ENCODE measurements at places on chromosomes 4 and X.

- no peak for DNase-seq
Measured at GRCh38 chr4:9970399-9971011, 50.8 kb downstream of the SLC2A9 start.

- DNase-seq = no peak
Measured at GRCh38 chr4:167897116-167897515, 195.2 kb upstream of the ANXA10 start.

- no peak for DNase-seq
Measured at GRCh38 chr4:61223385-61223784, 23.3 kb downstream of the ADGRL3 start.

DNA sequence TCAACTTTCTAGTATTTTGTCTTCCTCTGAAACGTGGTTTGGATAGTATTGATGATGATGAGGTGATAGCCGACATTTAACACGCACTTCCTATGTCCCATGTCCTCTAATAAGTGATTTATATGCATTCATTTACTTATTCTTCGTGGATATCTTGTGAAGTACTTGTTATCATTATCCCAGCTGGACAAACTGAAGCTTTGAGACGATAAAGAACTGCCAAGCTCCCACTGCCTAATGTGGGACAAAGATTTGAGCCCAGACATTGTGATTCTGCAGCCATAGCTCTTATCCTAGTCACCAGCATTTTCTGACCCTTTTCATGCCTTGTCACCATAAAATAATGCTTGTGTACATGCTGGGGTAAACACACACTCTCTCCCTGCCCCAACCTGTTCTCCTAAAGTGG is 92.5 kb downstream of the RAPGEF2 start:
- no peak for DNase-seq

GRCh38 chrX:46630141-46630540 is 56.6 kb downstream of the CHST7 start:
- no peak for DNase-seq

DNA sequence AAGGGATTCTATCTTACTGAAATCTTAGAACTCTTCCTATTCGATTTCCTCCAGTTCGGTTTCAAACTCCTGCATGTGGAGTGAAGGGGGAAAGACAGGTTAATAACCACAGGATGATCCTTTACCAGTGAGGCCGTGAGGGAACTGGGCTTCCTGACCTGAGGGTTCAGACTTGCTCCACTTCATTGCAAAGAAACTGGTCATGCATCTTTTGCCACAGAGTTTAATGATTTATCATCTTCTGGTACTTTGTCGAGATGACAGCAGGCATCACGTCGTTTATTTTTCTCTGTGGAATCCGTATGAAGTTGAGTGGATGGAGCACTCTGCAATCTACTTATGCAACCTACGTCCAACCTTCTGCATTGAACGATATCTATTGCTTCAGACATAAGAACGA is 145.9 kb upstream of the NLGN4X start:
- DNase-seq = no peak

DNA sequence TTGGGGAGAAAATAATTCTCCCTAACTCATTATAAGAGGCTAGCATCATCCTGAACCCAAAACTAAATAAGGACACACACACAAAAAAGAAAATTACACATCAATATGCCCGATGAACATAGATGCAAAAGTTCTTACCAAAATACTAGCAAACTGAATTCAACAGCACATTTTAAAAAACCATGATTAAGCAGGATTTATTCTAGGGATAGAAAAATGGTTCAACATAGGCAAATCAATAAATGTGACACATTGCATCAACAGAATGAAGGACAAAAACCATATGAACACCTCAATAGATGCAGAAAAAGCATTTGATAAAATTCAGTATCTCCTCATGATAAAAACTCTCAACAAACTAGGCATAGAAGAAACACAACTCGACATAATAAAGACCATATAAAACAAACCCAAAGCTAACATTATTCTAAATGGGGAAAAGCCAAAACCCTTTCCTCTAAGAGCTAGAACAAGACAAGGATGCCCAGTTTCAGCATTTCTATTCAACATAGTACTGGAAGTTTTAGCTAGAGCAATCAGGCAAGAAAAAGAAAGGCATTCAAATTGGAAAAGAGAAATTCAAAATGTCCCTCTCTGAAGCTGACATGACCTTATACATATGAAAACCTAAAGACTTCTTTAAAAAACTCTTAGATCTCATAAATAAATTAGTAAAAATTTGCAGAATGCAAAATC is 200.9 kb downstream of the NKX6-1 start:
- DNase-seq = no peak

DNA sequence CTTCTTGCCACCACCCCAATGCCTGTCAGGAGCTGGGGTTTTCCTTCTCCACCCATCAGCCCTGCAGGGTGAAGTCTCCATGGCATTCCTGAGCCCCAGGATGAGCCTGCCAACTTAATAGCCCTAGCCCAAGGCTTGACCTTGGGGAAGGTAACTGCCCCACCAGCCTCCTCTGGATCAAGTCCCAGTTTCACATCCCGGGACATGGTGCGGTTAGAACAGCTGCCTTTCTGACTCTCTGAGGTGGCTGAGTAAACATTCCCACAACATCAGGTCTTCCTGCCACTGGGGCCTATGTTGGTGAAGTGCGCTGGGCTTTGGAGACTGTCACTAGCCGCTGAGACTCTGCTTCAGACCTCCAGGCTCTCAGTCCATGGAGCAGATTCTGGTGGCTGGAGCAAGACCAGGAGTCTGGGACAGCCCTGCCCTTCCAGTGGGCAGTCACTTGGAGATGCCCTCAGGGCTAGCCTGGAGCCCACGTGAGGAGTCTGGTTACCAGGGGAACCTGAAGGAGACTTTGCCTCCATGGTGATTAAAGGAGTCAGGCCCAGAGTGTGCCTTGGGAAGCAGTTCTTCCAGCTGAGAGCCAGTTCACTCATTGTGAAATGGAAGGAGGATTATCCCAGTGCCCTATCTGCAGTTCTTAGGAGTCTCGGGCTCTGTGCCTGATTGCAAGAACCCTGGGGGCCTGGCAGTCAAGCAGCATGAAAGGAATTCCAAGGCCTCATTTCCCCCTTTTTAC is 56.8 kb downstream of the SMIM20 start:
- no peak for DNase-seq

GRCh38 chr4:3249711-3250437 is 915 bp downstream of the MSANTD1 start:
- no peak for DNase-seq

GRCh38 chr4:108991551-108992328 is 228.9 kb upstream of the ETNPPL start:
- DNase-seq = no peak

DNA sequence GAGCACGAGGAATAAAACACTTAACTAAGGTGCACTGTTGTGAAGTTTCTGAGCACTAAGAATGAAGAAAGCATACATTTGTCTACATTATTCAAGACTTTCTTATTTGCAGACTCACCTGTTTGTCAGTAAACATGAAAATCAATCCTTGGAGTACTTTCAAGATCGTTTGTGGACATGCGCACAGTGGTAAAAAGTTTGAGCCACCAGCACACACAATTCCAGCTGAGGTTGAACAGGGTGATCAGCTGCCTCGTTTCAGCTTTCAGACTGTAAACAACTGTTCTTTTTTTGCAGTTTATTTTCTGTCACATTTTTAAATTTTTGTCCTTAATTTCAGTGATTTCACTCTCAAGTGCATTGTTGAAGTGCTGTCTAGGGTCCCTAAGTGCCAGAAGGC is 143.8 kb upstream of the VCX2 start:
- no peak for DNase-seq

DNA sequence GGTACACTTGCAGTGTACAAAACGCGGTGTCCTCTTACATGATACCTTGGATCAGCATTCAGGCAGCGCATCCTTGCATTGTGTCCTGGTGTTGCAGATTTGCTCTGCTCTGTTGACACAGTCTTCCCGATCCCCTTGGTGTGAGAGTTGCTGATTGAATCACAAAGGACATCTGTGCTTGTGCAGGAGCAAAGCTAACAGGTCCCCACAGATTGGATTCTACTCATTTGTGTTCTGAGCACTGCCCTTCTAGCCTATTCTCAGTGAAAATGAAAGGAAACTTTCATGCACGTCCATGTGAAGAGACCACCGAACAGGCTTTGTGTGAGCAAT is 171.4 kb downstream of the FRMPD4 start:
- DNase-seq = no peak

DNA sequence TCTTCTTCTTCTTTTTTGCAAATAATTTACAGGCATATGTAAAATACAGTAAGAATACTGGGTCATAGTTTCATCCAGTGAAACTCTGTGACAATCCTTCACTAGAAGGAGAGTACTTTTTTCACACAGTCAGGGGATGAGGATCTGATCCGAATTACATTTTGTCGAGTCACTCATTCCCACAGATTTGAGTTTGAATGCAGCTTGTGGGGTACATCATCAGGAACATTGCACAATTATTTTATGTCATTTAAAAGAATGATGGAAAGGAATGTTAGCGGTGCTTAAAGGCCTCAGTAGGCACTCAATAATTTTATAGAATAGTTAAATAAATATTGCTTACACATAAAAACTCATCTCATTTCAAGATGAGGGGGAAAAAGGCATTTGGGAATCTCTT is 88.6 kb downstream of the CHRNA9 start:
- DNase-seq = no peak

GRCh38 chr4:107120661-107121060 is 84.5 kb upstream of the DKK2 start:
- no peak for DNase-seq

- peak; percentile 1 for DNase-seq
Measured at GRCh38 chrX:54182194-54182863, 725 bp downstream of the FAM120C start.

DNA sequence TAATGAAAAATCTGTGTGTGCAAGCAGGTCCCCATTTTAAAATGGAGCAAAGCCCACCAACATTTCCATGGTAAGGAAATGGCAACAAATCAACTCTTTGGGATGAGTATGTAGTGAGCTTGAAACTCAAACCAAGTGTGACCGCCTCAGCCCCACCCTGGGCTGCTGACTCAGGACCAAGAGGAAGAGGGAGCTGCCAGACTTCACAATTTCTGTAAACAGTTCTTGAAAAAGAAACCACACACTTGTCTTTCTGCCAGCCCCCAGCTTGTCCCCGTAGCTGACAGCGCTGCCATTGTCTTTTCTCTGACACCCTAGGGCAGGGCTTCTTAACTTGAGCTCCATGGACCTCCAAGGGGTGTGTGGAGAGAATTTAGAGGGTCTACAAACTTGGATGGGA is 10.3 kb downstream of the RTL5 start:
- DNase-seq = no peak

DNA sequence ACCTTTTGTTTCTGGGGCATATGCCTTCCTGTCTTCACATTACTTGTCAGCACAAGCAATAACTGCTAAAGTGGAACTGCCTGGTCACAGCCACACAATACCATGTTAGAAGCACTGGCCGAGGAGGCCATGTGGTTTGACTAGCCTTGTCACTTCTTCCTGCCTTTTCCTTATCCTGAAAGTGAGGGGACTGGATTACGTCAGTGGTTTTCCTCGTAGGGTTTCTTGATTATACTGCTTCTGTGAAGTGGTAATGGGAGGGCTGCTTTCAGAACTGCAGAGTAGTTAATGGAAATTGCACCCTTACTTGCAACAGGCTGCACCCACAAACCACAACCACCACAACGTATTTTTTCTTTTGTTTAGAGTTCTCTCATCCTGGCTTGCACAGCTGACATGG is 26.6 kb downstream of the ZRSR2 start:
- no peak for DNase-seq

- no peak for DNase-seq
Measured at GRCh38 chr4:146088690-146089089, 86.8 kb upstream of the LSM6 start.

- DNase-seq = no peak
Measured at GRCh38 chr4:63505714-63506460, 903.4 kb downstream of the TECRL start.

- DNase-seq = no peak
Measured at GRCh38 chr4:6095023-6095752, 77.0 kb upstream of the C4orf50 start.

- no peak for DNase-seq
Measured at GRCh38 chrX:31320740-31321139, 248.9 kb upstream of the FTHL17 start.

DNA sequence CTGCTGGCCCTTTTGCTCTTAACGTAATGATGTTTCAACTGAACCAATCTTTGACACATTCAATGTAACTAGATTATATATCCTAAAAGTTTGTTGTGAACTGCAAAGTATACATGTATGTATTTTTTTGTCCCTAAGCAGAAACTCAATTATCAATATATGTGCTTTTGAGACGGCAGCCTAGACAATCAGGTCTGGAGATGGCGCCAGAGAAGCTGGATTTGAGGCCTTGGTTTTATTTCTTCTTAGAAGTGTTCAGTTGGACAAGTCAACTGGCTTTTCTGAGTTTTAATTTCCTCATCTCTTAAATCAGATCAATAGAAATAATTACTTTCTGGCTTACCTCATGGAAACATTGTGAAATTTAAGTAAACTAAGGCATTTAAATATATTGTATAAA is 62.5 kb downstream of the DCAF8L1 start:
- DNase-seq = no peak

- DNase-seq = no peak
Measured at GRCh38 chrX:40866893-40867292, 131.6 kb upstream of the MED14 start.

DNA sequence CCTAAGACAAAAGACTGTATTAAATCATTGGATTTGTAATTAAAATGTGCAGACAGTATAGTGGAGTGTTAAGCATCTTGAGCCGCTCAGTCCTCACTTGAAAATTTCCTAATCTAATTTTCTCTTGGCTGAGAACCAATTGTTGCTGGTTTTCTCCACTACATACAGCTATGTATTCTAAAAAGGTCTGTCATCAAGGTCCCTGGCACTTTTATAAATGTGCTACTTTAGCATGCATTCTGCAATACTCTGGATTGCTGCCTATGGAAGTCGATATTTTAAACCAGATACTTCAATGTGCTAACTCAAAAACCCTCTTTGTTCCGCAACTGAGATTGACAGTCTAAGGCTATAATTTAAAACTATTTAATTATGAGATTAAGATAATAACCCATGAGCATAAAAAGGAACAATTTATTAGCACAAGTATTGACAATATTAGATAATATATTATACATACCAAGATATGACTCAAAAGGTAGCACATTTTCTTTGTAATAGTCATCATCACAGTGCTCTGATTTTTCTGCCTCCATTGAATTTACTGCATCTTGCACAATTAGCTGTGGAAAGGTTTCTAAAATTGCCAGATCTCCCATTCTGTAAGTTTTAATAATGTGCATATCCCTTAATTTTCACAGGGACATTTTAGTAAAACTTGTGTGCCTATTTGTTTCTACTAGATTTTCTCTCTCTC is 815.1 kb downstream of the ADGRL3 start:
- DNase-seq = no peak

DNA sequence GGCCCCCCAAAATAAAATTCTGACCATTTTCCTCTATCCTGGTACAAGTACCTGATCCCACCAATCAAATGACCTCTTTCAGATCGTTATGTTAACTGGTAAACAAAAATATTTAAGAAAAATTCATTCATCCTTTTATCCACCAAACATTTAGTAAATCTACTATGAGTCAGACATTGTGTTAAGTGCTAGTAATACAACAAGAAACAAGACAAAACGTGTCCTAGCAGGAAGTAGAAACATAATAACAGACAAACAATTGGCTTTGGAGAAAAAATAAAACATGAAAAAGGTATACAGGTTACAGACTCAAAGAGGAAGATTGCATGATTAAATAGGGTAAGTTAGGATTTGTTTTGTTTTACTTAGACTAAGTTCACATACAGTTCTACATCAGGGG is 43.7 kb downstream of the ANTXR2 start:
- DNase-seq = no peak

All from T1000 (cell line).